ENCODE measurements at places on chromosomes 2 and 18.
A peak's percentile ranks its signal among the peaks of the same experiment; 100 is the strongest.

DNA sequence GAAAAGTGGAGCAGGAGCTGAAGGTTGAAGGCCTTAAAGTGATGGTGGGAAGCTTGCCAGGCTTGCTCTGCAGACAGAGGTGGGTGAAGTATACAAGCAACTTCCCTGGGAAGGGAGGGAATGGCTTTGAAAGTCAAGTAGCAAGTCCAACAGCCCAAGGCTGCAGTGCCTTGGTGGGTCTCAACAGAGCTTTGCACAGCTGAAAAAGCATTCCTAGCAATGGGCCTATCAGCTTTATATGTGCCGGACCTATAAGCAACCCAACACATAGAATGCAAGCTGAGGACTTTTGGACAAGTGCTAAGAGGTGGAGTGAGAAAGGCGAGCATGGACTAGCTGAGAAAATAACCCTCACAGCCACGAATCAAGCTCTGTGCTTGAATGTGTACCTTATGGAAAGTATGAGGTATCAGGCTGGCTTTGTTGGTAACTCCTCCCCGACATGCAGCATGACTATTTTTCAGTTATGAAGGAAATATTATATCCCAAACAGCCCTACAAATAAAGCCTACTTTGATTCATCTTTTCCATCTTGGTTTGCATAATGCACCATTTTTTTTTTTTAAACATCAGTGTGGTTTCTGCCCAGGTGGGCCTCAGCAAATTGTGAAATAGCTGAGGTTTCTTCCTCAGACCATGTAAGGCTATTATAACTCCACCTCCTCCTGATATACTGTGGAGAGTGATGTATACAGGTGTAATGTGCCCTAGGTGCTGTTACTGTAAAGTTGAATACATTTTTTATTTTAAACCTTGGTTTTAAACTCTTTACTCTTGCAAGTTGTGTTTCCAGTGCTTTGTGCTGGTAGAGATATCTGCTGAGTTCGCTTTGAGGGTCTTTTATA is 241.4 kb upstream of the CXCR4 start:
- no peak for DNase-seq

GRCh38 chr2:126657148-126657635 is 1.2 kb downstream of the GYPC start:
- DNase-seq: peak; percentile 51

DNA sequence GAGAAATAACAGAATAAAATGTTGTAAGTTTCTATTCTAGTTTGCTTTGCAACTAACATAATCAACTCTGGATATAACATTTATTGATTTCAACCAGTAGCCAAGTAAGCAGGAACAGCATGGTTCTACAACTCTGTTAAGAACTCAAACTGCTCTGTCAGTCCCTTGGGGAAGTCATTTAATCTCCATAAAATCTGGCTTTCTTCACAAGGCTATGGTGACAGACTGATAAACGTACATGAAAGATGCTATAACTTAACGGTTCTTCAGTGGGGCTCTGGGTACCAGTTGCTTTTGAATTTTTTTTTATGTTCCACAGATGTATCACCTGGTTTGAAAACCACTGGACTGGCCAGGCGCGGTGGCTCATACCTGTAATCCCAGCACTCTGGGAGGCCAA is 10.3 kb downstream of the PSME4 start:
- DNase-seq: no peak

DNA sequence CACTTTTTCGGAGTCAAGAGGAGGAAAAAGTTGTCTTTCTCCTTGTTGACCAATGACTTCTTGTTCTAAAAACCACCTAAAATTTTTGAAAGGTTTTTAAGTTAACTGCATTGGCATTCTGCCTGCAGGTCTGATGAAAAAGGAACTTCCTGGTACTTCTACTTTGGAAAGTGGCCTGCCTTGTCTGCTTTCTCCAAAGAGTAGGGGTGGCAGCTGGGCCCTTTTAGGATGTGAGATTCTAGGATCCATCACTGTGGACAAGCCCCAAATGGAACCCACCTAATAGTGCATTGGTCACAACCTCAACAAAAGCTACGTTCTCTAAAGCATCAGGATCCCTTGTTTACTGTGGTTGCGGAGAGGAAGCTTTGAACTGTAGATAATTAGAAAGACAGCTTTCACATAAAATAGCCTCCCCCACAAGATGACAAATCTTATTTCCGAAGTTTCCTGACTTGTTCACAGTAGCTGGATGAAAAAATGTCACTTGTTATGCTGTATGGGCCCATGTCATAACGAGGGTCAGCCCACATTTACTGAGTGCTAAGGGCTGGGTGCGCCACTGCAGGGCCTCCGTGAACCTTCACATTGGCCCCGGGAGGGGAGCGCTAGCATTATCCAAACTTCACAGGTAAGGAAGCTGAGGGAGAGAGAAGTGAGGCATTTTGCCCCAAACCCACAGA is 17.4 kb downstream of the ASPRV1 start:
- no peak for DNase-seq

- no peak for DNase-seq
These were observed 62.1 kb downstream of the GBX2 start for GRCh38 chr2:236105955-236106607.

- no peak for DNase-seq
These were observed 48.9 kb upstream of the HPCAL1 start for GRCh38 chr2:10253596-10254372.

DNA sequence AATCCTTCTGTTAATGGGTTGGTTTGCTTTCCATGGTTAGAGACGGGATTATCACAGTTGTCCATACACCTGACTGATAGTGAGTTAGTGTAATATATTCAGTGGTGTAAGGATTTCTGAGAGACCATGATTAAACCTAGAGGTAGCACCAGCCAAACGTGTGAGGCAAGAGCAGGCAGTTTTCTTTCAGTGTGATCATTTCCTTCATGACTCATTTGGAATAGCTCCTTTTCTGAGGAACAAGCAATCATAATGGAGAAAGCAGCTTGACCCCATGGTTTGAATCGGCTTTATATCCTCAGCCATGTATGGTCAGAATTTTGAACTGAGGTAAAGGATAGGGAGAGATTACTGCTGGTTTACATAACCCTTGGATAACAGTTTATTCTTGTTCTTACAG is 2.9 kb downstream of the MXD1 start:
- DNase-seq: no peak

DNA sequence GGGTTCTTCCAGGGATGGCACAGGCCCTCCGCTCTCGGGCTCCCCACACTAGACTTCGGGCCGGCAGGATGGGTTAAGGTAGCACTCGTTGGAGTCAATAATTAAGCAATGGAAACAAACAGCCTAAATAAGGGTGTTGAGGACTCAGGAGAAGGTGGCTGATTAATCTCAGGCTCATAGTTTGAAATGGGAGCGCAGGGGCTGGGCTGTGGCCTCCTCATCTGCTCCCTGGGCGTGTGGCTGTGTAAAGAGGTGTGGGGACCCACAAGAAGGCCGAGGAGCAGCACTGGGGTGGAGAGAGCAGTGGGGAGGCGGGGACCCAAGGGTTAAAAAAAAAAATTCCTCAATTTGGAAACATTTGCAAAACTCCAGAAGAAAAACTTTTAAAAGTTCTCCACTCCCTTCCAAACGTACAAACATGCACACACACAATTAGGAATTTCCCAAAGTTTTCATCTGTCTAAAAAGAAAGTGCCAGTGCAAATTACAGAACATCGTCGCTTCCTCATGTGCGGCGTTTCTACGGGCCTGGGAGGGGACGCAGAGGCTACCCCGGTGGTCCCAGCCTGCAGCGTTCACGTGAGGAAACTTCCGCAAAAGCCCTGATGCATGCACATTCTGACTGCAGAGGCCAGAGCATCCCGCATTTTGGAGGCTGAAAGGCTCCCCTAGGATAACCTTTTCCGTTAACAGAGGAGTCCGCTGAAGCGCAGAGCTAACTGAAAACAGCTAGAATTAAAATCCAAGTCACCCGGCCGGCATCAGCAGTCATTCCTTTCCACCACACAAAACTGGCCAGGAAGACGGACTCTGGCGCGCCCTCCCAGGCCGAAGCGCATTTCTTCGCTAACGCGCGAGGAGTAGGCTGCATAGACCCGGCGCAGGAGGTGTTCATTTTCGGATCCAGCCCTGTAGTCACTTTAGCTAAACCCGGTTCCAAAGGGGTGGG is 1.0 kb upstream of the TUBB6 start:
- DNase-seq: no peak

DNA sequence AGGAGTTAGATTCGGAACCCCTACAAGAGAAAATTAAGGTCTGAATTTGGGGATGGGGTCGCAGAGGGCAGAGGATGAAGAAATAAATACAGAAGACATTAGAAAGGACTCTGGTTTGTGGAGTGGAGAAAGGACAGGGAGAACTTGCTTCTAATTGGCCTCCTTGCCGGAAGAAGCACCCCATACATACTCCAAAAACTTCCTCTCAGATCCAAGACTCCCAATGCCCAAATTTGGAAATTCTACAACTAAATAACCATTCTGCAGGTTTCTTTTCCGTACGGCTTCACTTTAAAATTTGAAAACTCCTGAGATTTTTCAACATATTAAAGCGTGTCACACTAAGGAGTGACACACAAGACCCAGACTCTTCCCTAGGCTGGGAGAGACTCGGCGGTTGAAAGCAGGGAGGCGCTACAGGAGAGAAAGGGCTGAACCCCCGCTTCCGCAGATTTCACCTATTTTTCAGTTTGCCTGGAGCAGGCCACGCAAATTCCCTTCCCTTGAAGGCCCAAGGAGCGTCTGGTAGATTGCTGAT is 478 bp downstream of the CLHC1 start:
- DNase-seq: no peak

- no peak for DNase-seq
These were observed 89.8 kb downstream of the PKP4 start for GRCh38 chr2:158546412-158547144.

- DNase-seq: no peak
These were observed 4.3 kb upstream of the HAAO start for GRCh38 chr2:42796427-42797248.

GRCh38 chr2:41355794-41356193 is 692.0 kb upstream of the PKDCC start:
- no peak for DNase-seq

DNA sequence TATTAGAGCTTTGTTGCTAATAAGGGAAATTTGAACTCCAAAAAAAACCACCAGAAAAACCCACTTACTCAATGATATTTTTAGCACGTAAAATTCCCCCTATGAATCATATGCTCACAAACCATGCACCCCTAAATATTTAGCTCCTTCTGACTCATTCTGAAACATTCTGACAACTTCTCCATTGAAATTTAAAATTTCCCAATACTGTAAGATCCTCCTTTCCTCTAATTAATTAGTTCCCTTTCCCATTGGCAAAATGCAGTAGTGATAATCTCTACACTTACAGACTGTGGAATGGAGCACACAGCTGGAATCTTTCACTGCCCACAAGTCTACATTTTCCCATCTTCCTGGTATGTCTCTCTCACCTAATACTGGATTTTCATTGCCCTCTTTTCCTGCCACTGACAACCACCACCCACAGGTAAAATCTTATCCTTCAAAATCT is 215.8 kb upstream of the ACVR2A start:
- no peak for DNase-seq

DNA sequence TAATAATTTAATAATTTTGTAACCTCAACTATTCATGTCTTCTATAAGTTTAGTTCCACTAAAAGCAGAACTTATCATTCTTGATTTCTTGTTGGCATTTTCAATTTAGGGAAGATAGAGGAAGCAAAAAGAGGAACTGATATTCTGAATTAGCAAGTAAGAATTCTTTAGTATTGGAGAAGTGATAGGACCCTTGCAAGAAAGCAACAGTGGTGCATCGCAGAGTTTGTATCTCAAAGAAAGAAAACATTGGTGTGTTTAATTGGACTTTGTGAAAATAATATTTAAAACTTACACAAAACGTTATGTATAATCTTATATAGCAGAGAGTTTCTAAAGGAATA is 36.5 kb upstream of the TNFRSF11A start:
- no peak for DNase-seq

- no peak for DNase-seq
These were observed 21.3 kb downstream of the MBD5 start for GRCh38 chr2:148042219-148042618.

GRCh38 chr2:40384233-40384632 is 67.7 kb downstream of the SLC8A1 start:
- no peak for DNase-seq

DNA sequence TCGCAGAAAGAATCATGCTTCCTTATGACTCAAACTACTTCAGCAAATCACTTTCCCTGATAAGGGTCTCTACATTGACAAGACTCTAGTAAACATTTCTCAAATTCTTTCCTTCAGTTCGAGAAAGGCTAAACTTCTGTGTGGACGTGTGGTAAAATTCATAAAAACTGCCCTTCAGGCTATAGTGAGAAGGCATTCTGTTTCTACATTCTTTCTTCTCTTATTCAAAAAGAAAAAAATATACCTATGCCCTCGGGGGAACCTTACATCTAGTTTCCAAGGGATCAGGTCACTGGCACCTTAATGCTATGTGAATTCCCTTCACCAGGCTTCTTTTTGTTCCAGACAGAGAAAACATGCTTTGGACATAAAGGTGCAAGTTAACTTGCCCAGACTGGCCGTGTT is 4.9 kb downstream of the VIT start:
- DNase-seq: no peak

- no peak for DNase-seq
These were observed 11.3 kb downstream of the SIX2 start for GRCh38 chr2:44997963-44998362.

GRCh38 chr2:37877457-37878315 is 47.4 kb upstream of the RMDN2 start:
- DNase-seq: peak; percentile 16

DNA sequence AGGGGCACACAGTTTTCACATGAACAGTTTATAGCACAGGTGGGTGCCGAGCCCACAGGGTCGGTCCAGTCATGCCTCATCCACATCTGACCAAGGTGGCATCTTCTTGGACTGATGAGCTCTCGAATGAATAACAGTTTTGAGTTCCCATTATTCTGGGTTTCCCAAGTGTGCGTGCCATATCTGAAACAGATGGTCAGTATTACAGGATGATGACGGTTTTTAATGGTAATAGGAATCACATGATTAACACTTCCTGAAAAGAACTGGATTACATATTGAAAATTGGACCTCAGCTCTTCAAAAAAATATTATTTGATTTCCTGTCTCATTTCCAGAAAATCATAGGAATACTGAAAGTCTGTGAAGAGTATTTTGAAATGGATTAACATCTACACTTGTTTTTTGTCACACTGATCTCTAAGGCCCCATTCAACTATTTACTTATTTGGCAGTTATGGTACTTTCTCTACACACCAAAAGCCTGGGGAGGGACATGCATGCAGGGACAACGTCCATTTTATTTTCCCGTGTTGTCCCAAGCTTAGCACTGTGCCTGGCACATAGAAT is 22.2 kb upstream of the NAB1 start:
- no peak for DNase-seq

GRCh38 chr18:45999536-45999935 is 32.4 kb upstream of the EPG5 start:
- no peak for DNase-seq
